ENCODE measurements at places on chromosomes 5 and 9.

DNA sequence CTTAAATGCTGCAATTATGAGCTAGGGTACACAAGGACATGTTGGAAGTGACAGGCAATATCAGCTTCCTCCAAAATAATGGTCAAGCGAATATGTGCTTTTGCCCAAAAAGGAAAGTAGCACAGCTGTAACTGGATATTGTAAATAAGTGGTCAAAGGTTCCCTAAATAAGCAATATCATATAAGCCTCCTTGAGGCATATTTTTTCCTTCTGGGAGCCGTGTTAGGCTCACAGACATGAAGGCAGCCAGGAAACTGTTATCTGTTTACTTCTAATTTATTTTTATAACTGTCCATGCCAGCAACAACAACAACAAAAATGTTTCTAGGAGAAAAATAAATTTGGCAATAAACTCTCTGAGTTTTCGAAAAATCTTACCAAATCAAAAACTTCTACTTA lies 648.3 kb downstream of the PDE4D start:
- DNase-seq = no peak

DNA sequence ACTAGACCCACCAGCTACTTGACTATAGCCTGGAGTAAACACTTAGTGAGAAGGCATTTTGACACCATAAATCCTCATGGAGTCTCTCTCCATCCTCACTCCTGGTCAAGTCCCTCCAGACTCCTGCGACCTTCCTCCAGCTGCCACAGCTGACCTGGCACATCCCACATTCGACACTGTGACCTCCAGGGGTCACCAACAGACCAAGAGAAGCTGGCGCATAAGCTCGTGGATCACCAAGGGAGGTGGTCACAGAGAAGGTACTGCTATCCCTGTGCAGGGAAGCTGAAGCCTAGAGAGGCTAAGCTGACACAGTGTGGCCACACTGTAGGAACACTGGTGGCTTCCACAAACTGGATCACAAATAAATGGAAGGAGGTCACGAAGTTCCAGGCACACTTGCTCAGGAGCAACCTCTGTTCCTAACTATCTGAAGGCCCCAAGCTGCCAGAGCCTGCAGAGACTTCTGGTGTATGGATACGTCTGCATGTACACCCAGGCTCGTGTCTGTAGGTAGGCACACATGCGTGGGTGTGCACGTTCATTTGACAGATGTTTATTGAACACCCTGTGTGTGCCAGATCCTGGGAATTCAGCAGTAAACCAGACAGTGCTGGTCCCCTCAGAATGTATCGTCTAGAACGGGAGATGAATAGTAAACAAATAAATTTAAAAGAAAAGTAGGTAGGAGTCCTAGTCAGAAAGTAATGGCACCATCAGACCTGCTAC lies 104.4 kb downstream of the C5orf15 start:
- no peak for DNase-seq

DNA sequence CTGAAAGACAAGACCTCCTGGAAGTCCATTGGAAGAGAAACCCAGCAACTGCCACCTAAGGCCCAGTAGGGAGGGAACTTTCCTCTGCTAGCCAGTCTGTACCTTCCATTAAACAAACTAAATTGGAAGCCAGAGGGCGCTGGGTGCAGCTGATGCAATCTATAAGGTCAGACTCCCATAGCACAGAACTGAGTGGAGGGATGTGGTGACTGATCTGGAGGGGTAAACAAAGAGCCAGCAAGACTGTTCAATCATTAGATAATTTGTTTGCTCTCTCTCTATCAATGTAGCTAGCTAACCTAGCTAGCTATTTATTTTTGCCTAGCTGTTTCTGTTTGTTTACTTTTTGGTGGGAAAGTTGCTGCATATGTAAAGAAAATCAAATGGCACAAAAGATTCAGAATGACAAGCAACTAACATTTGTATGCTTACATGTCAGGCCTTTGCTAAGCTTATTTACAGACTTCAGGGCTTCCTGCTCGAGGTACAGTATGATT lies 291.8 kb upstream of the DAB2 start:
- DNase-seq = no peak

GRCh38 chr9:36005891-36006290 lies 30.8 kb upstream of the RECK start:
- DNase-seq = no peak

GRCh38 chr5:136028782-136029742 lies at the start of gene TGFBI:
Gene TGFBI (plus strand): TSS chr5:136028988. CDS start chr5:136029056, 68 bp downstream.
- no peak for DNase-seq

- no peak for DNase-seq
Observed at GRCh38 chr5:31921852-31922305, 252.2 kb downstream of the GOLPH3 start.

GRCh38 chr5:146667633-146668272 lies 151.8 kb upstream of the GPR151 start:
- DNase-seq = no peak

DNA sequence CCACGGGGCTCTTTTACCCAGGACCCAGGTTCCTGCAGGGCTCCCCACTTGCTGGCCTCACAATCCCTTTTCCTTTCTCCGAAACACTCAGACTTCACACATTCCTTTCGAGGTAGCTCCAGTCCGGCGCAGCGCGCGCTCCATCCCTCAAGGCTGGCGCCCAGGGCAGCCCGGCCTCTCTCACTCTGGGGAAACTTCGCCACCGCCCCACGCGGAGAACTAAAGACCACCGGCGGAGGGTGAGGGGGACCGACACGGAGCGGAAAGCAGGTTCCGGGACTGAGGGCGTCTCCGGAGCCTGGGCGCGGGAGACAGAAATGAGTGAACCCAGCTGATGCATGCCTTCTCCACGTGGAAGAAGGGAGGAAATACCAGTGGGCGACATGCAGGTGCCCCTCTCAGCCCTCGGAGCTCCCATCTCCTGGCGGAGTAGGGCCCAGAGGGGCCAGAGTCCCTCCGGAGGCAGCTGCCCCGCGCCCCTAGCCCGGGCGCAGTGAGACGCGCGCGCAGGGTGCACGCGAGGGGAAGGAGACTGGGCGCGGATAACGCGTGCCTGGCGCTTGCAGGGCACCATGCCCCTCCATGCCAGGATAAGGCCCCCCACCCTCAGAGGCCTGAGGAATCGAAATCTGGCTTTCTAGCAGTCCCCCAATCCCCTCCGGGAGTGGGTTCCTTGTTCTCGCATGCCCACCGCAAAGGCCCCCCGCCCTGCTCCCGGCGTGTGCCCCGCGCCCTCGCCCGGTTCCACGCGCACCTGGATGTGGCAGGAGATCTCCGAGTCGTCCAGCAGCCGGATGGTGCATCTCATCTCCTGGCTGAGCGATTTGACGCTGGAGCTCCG lies 650 bp downstream of the FRMD3 start:
- DNase-seq = peak; percentile 5

- DNase-seq = no peak
Observed at GRCh38 chr9:34426347-34427074, 31.9 kb downstream of the FAM219A start.

DNA sequence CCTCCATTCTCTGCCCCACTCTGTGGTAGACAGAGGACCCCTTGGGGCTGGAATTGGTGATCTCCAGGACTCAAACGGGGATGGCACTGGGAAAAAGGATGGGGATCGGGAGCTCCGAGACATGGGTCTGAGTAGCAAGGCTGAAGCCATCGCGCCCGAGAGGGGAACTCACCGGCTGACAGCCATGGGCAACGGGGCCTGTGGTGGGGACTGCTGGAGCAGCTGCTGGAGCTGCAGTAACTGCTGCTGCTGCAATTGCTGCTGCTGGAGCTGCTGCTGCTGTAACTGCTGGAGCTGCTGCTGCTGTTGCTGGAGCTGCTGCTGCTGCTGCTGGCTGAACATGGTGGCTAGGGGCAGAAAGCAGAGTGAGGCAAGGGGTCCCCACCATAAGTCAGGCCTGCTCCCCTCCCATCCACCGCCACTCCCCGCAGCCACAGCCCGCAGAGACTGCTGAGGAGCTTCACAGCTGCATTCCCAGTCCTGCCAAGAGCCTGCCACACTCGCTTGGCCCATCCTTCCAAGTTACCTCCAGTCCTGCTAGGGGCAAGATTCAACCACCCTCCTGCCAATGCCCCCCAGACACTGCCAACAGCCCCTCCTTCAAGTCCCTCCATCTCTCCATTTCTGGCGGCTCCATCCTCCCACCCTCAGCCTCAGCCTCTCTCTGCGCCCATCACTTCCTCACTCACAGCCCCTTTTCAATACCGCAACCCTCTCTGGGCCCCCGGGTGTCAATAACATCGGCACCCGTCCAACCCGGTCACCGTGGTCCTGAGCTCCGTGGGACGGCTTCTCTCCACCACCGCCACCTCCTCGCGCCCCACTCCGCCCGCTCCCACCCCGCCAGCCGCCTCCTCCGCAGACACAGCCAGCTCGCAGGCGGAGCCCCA lies 611 bp downstream of the CIZ1 start:
- DNase-seq = peak; percentile 39

Measured in GM06990 (cell line).